ENCODE measurements at places on chromosomes 6 and 20.

DNA sequence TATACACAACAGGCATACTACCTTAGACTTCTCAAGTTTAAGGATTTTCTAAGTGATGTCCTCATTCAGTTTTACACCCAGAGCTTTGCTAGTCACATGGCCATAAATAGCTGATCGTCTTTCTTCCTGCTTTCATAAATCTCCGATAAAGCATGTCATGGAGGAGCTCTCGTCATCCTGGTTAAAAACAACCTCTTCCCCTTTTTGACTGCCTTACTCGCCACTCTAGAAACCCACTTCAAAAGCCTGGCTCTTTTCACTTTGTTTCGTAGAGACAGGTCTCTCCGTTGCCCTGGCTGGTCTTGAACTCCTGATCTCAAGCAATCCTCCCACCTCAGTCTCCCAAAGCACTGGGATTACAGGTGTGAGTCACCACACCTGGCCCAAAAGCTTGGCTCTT, 67.0 kb upstream of the SMIM29 start:
- no peak for DNase-seq

DNA sequence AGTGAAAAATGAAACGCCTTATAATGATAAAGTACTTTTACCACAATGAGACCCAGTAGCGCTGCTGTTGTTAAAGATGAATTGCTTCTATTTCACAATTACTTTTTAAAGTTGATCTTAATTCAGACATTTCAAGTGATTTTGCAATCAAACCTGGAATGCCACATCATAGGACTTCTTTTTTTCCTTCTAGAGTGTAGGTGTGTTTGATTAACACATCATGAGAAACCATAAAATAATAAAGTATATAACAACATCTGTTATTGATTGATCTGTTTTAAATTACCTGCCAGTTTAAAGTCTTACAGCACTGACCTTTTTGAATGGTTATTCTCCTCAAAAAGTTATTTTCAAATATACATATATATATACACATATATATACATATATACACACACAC, 38.6 kb downstream of the HEBP2 start:
- DNase-seq: no peak

- peak; percentile 45 for DNase-seq
Observed at GRCh38 chr6:12012558-12013306, 620 bp downstream of the HIVEP1 start.

- DNase-seq: no peak
Observed at GRCh38 chr20:37456948-37457347, 64.1 kb upstream of the NNAT start.

GRCh38 chr6:47571488-47571887, 93.9 kb downstream of the CD2AP start:
- DNase-seq: no peak
